ENCODE measurements at places on chromosomes 12 and 14.

DNA sequence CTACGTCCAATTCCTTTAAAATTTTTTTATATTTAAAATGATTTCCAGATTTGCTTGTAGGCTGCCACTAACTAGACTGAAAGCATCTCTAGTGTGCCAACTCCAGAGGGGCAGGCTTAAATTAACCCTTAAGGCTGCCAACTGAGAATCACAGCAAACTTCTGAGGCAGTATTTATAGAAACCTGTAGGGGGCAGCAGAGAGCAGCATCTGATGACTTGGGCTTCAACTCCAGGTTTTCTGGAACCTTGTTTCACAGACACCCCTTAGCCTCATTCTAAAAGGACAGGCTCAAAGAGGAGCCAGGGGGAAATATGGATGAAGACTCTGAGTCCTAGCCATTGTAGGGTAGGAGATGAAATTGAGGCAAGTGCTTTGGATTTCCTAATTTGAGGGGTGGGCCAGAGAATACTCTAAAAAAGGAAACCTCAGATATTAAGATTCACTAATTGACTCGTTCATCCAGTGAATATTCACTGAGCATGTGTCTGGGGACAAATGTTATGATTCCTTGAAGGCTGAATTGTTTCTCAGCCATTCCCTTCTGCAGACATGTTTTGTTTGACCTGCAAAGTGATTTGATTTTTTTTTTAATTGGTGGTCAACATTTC, 63.3 kb upstream of the HSPB8 start:
- peak; percentile 75 for DNase-seq

GRCh38 chr12:65296508-65297265, 18.2 kb downstream of the MSRB3 start:
- no peak for DNase-seq

DNA sequence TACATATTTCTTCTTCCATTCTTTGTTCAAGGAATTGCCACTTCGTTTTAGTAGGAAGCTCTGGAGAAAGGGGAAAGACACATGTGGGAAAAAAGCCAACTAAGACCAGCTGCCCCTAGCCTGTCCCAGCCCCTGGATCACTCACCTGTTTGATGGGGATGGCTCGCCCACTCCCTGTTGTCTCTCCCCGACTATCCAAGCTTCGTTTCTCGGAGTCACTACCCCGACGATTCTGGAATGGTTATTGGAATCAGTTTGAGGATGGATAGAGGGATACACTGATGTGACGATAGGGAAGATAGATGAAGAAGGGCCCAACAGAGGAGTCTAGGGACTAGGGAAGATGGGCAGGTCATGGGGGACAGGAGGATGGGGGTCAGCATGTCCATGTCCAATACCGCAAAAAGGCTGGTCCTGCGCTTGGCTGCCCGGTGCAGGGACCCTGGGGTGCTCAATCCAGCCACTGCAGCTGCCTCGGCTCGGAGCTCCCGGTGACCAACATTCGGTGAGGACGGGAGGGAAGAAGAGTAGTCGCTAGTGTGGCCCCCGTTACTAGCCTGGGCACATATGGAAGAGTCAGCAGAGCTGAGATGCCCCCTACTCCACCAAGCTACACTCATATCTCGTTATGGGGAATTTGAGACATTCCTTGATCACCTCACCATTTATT, 7.0 kb downstream of the AGAP2 start:
- DNase-seq, result no peak

DNA sequence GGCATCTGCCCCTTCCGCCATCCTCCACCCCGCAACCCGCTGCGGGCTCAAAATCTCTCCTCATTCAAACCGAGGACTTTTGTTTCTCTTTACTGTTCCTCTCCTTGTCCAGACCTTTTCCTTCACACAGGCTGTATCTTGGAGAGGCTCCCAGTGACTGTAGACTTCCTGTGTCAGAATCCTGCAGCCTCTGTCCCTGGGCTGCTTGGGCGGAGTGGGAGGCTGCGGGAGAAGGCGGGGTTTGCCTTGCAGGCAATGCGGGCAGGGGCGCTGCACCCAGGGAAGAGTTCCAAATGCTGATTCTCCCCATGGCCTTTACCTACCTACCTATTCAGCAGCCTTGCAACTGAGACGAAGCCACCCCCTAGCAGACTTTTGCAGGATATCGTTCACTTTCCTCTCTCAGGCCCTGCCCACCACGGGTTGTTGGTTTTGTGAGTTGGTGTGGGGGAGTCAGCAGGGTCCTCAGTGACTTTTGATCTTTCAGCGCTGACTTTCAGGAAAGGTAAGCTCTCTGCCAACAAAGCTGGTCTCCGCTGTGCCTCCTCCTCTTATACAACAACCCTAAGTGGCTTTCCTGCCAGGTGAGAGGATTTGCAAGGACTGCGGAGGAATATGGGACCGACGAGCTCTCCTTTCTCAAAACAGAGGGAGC, 79.0 kb upstream of the KCNA1 start:
- DNase-seq, result no peak

- DNase-seq, result peak; percentile 14
Observed at GRCh38 chr12:95789126-95790032, 1.2 kb downstream of the NTN4 start.

GRCh38 chr14:104294628-104294982, 156.2 kb downstream of the KIF26A start:
- DNase-seq, result no peak

GRCh38 chr12:119659289-119659897, 8.5 kb upstream of the PRKAB1 start:
- DNase-seq, result peak; percentile 59

DNA sequence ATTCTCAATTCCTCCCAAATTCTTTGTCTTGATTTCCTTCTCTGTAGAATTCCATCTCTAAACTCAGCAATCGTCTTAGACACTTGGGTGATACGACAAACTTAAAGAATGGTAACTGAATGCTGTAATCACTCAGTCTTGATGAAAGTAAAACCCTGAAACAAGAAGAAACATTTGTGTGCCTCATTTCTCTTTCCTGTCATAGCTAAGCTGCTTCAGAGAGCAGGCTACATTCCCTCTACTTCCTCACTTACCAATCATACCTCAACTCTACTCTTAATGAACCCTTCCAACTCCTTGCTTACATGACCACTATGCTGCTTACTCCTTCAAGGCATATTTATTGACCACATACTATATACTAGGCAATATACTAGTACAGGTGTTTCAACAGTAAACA, 8.3 kb downstream of the MAP4K5 start:
- no peak for DNase-seq

DNA sequence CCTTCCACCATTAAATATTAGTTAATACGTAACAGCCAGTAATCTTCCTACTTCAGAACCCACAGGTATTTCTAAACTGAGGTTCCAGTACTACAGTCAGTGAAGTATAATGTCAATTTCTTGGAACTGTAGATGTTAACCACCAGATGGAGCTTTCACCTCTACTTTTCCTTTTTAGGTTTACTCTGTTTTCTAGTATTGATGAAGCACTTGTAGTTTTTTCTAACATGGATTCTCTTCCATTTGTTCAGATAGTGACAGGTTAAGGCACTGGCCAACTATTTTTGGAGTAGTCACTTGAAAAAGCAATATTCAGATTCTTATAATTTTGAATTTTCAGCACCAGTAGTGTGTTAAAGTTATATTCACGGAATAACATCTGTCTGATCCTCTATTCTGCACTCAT, 4.6 kb upstream of the SEC23A start:
- DNase-seq, result peak; percentile 32

DNA sequence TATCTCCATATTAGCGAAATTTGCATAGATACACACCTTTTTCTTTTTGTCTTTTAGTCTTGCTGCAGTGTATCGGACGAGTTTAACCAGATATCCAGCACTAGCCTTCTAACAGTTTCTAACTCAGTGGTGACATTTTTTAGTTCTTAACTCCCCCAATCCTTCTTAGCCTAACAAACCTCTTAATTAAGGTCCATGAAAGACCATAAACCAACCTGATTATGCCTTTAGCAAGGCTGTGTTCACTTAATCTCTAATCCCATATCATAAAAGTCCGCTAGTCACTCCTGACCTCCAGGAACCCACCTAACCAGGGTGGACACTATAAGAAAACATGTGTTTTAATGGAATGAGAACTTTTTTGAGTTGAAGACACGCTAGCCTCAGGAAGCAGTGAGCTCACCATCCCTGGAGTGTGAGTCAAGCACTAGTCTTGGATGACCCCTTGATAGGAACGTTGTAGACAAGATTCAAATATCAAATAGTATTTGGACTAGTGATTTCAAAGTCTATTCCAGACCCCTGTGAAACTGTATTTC, 9.5 kb downstream of the CDKN1B start:
- peak; percentile 68 for DNase-seq

DNA sequence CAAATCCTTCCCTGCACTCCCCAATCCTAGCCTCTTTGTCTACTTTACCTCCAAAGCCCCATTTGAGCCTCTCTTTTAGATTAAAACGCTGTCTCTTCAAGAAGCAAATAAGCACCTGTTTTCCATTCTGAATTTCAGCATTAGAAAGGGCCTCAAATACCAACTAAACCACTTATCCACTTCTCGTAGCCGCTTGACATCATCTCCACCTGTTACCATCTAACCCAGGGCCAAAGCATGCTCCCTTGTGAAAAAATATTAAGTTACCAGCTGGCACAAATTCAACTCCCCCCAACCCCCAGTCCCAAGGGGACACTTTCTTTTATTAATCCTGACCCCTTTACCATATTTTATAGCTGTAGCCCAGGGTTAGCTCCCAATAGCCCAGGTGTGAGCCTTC, 43.1 kb downstream of the GPHB5 start:
- DNase-seq, result no peak

- DNase-seq, result no peak
Observed at GRCh38 chr14:92280554-92281262, 42.3 kb upstream of the SLC24A4 start.

Measured in AG08396 (cell line).